ENCODE measurements at places on chromosomes 3 and 15.
A peak's percentile ranks its signal among the peaks of the same experiment; 100 is the strongest.

GRCh38 chr3:184636741-184637316 lies 75.0 kb downstream of the MAGEF1 start:
- no peak for DNase-seq

- no peak for DNase-seq
These were observed 3.1 kb downstream of the MESP1 start for GRCh38 chr15:89747708-89748682.

DNA sequence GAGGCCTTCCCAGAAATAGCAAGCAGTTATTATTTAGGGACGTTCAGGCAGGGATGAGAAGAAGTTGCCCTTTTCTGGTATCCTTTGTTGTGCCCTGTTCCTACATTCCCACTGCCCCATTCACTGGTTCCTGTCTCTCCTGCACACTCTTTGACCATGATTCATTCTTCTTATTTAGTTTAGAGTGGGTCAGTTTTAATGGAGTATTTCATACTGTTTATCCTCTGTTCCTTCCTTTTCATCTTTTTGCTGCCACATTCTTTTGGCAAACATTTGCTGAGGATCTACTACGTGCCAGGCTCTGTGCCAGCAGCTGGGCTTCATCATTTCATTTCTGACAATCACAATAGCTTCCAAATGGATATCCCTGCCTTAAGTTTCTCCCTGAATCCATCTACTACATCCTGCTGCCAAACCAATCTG lies 11.8 kb upstream of the EID1 start:
- DNase-seq = no peak

DNA sequence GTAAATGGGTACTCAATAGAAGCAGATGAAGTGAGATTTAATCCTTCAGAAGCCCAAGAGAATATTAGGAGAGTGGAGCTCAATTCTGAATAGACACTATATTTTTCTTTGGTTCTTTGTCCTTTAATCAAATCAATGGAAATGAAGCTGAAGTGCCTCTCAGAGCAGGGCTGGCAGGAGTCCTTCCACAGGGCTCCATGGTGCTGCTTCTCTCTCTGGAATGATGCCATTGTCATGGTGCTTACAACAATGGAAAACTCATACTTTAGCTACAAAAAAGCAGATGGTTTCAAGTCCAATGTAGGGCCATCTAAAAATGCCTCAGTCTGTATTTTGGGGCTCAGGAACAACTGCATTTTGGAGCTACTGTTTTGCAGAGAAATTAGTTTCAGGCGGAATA lies 125.1 kb downstream of the SNRK start:
- DNase-seq = no peak

DNA sequence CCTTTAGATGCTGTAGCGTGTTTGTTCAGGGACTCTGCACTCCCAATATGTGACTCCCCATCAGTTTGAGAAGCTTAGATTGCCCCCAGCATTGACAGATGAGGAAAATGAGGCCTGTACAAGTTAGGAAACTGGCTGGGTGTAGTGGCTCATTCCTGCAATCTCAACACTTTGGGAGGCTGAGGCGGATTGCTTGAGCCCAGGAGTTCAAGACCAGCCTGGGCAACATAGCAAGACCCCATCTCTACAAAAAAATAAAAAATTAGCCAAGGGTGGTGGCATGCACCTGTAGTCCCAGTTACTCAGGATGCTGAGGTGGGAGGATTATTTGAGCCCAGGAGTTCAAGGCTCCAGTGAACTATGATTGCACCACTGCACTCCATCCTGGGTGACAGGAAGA lies 14.0 kb upstream of the PTPN23 start:
- no peak for DNase-seq

DNA sequence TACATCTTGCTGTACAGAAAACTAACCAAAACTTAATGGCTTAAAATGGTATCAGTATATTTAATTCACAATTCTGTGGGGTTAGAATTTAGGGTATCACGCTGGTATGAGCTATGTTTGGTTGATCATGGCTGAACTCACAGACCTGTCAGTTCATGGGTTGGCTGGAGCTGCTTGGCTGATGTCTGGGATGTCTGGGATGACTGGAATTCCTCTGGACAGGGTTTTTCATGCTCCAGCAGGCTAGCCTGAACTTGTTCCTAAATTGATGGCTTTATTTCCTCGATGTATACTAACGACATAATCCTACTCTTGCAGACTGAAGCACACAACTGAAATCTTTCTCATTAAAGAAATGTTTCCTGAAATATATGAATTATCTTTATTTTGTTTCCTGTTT lies 338.9 kb upstream of the GBE1 start:
- no peak for DNase-seq

DNA sequence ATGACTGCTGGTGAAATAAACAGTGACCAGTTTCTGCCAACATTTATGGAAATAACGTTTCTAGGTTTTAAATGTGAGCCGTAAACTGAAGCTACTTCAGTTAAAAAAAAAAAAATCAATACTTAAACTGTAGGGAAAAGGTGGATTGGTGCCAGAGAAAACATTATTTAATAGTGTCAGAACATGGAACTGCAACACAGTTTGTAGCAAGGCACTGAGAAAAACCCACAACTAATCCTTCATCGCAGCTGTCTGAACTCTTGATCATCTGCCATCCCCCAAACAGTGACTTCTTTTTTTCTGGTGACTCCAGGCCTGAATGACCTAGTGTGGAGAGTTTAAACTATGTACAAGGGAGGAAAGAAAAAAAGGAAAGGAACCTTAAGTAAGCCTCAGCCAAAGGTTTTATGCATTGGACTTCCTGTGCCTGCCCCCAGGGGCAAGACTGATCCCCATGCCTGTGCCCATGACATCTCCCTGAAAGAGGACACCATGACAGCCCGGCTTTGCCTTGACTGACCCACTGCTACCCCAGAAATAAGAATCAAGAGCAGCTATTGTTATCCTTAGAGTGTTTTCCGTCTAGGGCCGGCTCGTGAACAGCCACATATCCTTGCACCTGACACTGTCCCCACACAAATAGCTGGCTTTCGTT lies 33.1 kb downstream of the CRTAP start:
- DNase-seq = no peak

DNA sequence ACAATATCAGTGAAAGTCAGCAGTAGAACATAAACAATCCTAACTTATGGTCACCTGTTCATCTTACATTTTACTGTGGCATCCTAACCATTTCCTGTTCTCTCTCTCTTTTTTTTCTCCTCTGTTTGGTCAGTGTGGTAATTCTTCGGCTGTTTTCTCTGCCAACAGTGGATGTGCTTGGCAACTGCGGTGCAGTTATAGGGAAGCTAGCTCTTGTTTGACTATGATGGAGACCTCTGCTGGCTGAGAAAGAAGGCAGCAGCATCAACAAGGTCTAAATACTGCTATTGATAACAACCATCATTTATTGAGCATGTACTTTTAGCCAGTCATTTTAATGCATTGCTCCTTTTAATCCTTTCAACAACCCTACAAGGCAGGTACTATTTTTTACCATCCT lies 723 bp upstream of the DRD3 start:
- peak; percentile 73 for DNase-seq

DNA sequence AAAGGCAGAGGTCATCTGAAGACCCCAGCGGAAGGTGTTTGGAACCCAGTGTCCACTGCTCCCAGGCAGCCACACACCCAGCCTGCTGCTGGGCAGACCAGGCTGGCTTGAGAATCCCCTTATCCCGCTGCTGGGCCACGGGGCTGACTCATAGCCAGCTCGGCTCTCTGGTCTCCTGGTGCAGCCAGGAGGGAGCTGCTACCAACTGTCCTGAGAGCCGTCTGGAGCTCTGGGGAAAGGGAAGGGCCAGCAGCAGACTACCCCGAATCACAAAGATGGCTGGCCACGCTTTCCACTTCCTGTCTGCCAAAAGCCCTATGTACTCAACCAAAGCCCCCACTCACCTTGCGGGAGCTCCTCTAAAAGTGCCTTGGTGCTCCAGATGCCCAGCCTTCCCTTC lies 38.3 kb downstream of the WHAMM start:
- no peak for DNase-seq

- DNase-seq = no peak
These were observed 3.1 kb downstream of the COL8A1 start for GRCh38 chr3:99641480-99641879.

DNA sequence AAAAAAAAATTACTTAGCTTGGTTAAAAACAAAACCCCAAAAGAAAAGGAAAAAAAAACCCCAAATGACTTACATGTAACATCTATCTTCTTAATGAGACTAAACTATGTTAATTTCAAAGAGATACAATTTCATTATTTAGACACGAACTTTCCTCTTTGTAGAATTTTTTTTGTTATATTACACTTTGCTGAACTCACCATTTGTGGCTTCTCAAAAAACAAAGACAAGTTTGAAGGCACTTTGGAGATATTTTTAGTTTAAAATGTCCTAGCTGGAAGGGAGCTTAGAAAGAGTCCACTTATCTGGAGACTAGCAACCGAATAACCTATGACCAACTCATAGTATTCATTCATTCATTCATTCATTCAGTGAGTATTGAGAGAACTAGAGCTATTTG lies 301.7 kb upstream of the ROPN1 start:
- no peak for DNase-seq

- DNase-seq = peak; percentile 16
These were observed 437.0 kb upstream of the PPP2R3A start for GRCh38 chr3:135528413-135529015.

DNA sequence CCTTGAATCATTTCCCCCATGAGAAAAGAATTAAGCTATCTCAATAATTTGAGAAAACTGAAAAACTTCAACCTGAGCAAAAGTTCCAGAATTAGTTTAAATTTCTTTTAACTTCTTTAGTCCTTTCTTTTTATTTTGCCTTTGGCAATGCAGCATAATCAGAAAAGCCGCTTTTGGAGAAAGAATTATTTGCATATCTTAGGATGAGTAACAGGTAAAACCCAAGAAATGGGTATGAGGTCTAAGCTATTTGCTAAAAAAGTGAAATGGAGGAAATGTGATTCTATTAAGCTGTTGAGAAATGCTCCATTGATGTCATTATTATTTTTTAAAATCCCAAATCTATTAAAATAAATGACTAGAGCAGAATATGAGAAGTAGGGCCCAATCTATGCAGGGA lies 1238.3 kb upstream of the GBE1 start:
- DNase-seq = no peak

DNA sequence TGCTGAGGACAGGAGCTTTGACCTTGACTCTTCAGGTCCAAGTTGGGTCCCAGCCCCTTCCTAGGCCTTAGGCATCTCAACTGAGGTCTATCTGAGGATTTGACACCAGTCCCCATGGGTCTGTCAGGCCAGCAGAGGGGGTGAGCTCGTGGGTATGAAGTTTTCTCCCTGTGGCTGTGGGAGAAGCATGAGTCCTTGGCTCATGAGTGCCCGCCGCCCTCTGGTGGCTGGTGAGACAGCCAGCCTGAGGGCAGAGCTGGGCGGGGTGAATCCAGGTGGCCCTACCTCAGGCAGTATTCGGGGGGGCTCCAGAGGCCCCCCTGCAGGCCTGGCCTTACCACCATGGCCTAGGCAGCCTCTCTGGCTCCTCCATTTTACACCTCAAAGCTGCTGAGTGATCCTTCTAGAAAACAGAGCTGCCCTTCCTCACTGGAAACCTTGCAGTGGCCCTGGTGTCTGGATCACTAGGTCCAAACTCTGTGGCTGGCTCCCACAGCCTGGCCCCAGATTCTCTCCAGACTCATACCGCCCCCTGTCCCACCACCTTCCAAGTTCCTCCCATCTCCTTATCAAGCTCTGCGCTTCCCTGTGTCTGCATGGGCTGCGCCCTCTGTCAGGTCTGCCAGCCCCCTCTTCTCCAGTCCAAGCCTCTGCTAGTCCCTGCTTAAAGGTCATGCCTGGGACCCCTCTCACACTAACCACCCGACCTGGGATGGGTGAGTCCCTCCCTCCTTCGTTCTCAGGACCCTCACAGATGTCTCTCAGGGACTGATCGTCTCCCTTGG lies 16.1 kb downstream of the SH2D7 start:
- DNase-seq = peak; percentile 72

DNA sequence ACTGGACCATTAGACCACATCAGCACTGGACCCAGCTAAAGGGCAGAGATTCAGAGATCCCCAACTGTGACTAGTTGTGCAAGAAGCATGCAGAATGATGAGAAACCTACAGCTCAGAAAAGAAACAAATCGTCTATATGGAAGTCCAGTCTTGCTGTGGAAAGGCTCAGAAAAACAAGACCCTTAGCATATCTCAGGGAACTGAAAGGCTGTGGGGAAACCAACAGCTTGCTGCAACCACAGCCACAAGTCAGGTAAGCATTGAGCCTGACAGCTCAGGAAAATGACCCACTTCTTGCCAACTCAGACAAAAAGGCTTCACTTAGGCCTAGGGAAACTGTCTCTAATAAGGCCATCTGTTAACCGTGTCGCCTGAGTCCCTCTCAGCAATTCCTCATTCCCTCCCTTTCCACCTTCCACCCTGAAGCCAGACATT lies 145.6 kb downstream of the LSAMP start:
- DNase-seq = no peak

GRCh38 chr3:184565421-184566211 lies 4.0 kb downstream of the EPHB3 start:
- peak; percentile 10 for DNase-seq

- no peak for DNase-seq
These were observed 163.0 kb downstream of the TBC1D5 start for GRCh38 chr3:17579289-17580031.

GRCh38 chr3:20078194-20078714 lies 38.0 kb downstream of the KAT2B start:
- no peak for DNase-seq

DNA sequence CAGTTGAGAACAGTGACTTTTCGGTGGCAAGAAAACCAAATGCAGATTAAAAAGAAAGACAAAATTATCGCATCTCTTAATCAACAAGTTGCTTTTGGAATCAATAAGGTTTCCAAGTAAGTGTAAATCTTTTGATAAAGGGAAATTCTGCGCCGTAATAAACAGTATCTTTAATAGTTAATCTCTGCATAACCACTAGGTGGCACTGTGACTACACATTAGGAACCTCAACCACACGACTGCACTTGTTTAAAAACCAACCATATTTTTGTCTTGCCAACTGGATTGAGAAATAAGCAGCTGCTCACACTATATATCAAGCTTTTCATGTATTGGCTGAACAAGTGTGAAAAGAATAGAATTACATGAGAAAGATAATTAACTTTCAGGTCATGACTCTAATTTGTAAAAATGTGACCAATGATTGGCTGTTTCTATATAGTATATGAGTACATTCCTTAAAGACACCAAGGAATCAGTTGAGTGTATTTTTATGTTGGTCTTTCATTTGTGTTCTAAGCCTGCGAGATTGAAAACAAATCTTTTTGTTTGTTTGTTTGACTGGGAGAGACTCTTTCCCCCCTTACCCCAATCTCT lies 72.7 kb downstream of the DZIP3 start:
- peak; percentile 78 for DNase-seq

- peak; percentile 36 for DNase-seq
These were observed 18.7 kb upstream of the HDAC11 start for GRCh38 chr3:13461169-13462124.

GRCh38 chr15:26134812-26135211 lies 271.7 kb upstream of the ATP10A start:
- no peak for DNase-seq

- DNase-seq = no peak
These were observed 5.9 kb downstream of the FLNB start for GRCh38 chr3:58013973-58014649.

Data from NCI-H1436 (cell line).